ENCODE measurements at places on chromosomes 2 and 18.

GRCh38 chr2:20016346-20016745, 3.9 kb upstream of the MATN3 start:
- DNase-seq: no peak

DNA sequence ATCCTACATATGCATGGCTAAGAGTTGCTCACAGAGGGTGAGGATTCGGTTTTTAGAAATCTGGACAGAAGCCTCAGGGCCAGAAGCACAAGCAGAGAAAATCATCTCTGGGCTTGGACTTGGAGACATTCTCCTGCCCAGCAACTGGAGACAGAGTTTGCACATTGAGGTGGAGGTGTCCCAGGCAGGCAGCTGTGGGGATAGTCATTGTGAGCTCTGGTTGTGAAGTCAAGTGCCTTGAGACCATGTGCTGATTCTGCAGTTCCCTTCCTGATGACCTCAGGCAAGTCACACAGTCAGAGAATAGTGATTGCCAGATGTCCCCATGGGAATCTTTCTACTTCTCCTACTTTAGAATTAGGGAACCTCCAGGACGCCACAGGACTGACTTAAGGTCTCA, 108.4 kb upstream of the LDAH start:
- DNase-seq: no peak

DNA sequence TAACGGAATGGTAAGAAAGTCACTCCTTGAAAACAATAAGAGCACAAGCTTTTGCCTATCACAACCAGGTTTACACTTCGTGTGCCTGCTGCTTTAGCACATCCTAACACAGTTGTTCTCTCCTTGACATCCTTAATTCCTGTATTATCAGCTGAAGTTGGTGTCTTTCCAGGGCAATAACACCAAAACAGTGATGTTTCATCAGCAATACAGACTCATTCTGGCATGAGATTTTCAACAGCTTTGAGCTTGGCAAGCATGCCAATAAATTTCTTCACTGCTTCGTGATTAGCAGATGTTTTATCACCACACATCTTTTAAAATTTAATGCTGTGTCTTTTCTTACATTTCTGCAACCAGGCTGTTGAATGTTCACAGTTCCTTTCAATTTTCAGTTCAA, 148.4 kb downstream of the EIPR1 start:
- no peak for DNase-seq

GRCh38 chr18:76564117-76564516, 69.1 kb upstream of the ZNF516 start:
- DNase-seq: no peak

- no peak for DNase-seq
Observed at GRCh38 chr2:178258916-178259315, 64.6 kb downstream of the OSBPL6 start.

DNA sequence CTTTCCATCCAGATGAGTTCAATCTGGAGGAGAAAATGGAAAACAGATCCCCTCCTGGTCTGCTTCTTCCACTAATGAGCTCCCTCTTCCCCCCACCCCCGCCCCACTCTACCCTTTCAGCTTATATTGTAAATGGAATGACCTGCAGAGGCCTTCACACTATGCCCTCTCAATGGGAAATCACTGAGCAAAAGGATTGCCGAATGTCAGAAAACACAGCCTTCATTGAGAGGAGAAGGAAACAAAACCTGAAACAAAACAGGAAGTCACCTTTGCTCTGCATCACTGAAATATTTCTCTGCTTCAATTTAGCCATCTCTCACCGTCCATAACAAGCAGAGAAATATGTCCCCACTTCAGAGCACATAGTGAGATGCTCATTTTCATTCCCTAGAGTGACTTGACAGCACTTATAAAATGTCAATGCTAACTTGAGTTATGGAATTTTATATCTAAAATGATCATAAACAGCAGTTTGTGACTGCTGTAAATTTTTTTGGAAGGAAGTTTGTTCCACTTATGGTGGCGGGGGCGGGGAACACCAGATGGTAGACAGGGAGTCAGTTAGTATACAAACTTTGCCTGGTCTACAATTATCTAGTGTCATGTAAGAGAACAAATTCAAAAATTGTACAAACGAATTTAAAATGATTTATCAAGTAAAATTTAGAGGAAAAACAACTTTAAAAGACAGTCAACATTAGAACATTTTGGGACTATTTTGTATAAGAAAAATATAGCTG, 1.8 kb upstream of the FRZB start:
- no peak for DNase-seq

DNA sequence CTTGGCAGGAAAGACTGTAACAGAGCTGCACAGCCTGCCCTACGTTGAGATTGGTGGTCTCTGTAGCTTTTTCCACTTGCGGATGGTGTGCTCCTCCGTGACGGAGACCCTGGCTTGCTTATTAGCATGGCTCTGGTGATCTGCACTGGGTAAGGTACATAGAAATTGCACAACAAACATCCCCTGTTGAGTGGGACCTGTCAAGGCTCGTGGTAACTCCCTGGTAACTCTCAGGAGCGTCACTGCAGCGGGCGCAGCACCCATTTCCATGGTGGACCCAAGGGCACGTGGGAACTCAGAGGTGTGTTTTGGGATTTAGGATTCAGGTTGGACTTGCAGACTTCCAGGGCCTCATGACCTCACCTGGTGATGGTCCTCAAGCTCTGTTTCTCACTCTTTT, 1.1 kb downstream of the TRAF3IP1 start:
- DNase-seq: no peak

DNA sequence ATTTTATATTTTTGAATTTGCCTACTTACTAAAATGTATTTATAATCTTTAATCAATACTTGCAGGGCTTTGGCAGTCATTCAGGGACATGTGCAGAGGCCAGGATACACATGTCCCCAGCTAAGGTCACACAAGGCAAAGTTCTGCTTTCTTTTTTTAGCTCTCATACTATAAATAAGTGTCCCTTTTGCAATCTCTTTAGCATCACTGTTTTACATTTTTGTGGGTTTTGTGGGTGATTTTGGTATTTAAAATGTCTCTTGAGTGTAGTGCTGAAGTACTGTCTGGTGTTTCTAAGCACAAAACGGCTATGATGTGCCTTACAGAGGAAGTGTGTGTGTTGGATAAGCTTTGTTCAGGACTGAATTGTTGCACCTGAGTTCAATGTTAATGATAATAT, 309.0 kb upstream of the GULP1 start:
- DNase-seq: no peak

DNA sequence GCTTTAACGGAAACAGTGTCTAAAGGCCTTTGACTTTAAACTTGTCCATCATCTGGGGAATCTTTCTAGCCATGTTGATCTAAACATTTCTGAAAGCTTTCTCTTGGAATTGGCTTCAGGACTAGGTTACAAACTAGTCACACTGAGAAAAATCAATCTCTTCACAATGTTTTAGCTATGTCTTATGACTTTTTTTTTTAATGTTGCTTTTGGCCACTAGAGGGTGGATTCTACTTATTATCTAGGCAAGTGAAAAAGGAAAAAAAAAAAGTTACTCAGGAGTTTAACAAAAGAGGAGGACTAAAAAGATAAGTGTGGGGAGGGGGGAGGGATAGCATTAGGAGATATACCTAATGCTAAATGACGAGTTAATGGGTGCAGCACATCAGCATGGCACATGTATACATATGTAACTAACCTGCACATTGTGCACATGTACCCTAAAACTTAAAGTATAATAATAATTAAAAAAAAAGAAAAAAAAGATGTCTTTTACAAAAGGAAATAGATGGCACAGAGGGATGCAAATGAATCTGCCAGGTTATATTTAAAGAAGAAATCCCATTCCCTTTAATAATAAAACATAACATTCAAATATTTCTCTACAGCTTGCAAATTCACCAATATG, 160.4 kb upstream of the PID1 start:
- DNase-seq: peak; percentile 54

DNA sequence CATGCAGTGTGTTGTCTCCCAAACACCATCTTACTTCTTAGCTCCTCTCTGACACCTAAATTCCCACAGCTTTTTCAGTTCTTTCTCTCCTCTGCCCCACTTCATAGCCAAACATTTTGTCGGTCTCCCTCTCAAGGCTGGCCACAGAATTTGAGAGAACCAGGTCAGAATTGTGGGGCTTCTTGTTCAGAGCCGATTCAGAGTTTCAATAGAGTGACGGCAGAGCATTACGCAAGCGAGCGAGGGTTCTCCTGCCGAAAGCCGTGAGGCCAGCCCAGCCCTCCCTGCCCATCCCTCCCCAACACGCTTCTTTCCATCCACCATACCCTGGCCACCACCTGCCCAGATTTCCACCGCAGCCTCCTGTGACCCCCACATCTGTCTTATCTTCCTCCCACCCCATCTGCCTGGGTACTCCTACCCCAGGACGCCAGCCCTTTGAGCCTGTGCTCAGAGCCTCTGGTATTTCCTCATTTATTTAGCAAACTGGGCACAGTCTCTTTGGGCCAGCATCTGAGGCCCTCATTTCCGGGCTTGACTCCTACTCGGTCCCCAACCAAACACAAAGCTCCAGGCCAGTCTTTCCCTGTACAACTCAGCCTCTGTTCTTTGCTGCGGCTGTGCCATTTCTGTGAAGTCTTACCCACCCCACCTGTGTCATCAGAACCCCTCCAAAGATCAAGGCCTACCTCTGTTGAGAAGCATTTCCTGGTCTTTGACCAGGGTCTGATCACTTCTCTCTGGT, 70.0 kb upstream of the MAP4K4 start:
- no peak for DNase-seq

DNA sequence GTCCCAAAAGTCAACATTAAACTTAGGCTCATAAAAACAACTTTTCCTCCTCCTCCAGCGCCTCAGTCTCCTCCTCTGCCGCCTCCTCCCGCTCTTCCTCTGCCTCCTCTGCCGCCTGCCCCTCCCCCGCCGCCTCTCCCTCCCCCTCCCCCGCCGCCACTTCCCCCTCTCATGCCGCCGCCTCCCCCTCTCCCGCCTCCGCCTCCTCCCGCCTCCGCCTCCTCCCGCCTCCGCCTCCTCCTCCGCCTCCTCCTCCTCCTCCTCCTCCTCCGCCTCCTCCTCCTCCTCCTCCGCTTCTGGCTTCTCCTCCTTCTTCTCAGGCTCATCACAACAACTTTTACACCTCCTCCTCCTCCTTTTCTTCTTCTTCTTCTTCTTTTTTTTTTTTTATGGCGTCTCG, 599.9 kb downstream of the TMEM182 start:
- no peak for DNase-seq

DNA sequence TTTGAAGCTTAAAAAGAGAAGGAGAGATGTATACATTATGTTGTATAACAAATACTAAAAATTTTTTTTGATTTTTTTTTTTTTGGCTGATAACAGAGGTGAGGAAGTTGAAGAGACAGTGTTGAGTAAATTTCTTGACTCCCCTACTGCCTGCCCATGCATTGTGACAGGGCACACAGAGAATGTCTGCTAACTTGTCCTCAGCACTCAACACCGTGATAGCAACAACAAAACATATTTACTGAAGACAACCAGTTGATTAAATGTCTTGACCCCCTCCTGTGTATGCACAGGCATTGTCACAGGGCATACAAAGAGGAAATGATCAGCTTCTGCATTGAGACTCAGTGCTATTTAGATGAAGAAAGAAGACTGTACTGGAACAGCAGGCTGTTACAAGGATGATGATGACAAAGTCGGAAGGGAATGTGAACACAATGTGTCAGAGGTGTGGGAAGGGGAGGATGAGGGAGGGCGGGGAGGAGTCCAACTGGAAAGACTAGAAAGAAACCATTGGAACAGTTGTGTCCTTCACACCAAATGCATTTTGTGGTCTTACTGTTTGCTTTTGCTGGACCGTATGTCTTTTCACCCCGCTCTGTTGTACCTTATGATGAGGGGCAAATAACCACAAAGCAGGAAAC, 89.5 kb downstream of the CERS6 start:
- no peak for DNase-seq

- DNase-seq: no peak
Observed at GRCh38 chr2:165022781-165023180, 67.5 kb upstream of the SLC38A11 start.

DNA sequence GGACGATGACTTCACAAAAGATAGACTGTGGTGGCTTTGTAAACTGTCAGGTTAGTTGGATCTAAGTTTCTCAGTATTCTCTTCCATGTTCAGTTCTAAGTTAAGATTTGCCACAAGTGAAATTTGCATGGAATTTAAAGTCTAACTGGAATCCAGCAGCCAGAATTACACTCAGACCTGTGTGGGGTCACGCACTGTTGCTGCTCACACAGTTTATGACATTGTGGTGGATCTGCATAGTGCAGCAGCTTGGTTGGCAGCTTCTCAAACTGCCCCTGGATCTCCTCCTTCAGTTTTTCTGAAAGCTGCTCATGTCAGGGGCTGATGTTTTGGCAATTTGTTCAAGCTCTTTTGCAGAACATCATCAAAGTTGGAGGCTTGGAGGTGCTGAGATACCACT, 228.1 kb upstream of the KCNJ3 start:
- no peak for DNase-seq

DNA sequence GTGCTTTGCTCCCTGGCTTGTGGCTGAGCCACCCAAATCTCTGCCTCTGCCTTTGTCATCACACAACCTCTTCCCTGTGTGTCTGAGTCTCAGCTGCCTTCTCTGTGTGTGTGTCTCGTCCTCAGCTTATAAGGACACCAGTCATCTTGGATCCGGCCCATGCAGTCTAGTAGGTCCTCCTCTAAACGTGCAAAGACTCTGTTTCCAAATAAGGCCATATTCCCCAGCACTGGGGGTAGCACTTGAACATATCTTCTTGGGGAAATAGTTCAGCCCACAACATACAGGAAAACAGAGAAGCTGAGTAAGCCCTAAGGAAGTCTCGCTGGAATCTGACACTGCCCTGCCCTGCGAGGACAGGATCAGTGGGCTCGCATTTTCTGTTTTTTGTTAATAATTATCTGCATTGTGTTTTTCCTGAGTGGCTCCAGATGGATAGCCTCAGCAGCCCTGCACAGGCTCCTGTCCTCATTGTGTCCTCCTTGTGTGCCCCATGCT, 42.1 kb downstream of the MTCL1 start:
- peak; percentile 55 for DNase-seq

DNA sequence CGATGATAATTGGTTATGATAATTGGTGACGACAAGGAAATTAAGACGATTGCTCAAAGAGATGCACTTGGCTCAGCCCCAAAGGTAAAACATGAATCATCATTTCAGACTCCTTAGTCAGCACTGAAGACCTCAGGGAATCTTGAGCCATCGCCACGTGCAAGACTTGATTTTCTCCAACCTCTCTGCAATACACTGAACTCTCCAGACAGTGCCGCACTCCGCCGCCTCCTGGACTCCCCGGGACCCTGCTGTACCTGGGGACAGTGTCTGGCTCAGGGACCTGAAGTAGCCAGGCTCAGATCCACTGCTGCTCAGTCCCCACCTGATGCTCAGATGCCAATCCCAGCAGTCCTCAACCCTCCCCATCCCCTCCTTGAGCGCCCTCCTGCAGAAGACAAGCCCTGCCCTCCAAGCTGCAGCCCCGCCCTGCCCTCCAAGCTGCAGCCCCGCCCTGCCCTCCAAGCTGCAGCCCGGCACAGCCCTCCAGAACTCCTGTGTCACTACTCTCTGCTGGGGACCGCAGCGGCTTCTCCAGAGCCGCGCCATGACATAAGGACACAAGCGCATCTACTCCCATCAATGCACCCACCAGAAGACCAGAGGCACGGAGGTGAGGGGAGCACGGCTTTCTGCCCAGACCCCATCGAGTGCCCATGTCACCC, 1.1 kb downstream of the TMEM18 start:
- peak; percentile 71 for DNase-seq

Data from G401 (cell line).